Caco-2 (cell line): ENCODE measurements at places on chromosomes 2 and 18. TPM values are rescaled to one million over a fixed set of nuclear protein-coding genes. Genes with fewer than 3 reads are reported as not detected.

GRCh38 chr2:224449212-224450147 lies 47.6 kb upstream of the FAM124B start:
- no peak for DNase-seq

- DNase-seq = no peak
These were observed 357.7 kb upstream of the HNRNPA3 start for GRCh38 chr2:176854878-176855277.

DNA sequence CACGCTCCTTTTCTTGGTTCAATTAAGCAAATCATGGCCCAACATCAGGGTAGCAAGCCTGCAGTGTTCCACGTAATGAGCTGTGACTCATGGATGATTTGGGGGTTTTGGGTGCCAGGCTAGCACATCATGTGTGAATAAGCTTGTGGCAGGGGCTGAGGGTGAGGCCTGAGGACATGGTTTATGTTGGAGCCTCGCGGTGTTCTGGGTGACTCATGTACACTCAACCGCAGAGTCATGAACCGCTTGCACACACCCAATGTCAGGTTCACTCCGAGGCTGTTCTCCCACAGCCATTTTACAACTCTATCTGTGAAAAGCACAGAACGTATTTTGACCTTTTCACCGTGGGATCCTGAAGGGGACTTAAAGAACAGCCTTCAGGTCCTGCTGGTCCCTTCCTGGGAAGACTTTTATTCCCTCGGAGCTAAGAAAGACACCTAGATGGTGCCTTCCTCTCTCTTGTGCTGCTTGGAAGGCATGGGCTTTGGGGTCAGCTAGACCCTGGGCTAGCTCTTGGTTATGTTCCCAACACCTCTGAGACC lies 139.9 kb upstream of the ZEB2 start:
- DNase-seq = no peak

- DNase-seq = no peak
These were observed 140.4 kb upstream of the MMADHC start for GRCh38 chr2:149727927-149728326.

DNA sequence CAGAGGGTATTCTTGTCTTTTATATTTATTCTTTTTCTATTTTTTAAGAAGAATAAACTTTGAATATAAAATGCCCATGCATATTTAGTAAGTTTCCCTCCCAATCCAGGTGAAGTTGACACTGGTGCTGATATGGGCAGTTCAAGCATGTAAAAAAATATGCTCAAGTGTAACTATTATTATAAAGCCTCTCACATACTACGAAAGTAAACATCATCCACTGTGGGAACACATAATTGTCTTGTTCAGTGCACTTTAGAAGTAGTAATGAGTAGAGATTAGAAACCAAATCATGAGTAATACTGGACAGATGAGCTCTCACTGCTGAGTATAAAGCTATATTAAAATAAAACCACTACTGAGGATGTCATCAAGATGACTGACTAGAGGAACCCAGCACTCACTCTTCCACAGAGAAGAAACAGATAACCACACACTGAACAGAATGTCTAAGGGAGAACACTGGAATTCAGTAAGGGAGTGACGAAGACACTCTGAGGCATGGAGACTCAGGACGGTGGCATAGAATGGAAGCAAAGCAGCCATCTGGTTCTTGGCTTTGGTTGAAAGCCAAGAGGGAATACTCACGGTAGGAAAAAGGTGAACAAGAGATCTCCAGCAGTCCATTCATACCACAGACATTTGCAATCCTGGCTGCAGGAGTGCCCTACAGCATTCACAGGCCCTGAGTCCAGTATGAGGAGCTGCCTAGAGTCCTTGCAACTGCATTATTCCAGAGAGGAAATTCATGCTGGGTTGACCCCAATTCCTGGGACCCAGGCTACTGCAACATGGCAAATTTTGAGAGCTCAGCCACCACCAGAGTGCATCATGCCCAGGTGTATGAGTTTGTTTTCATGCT lies 9.5 kb upstream of the FAM110C start:
- no peak for DNase-seq

DNA sequence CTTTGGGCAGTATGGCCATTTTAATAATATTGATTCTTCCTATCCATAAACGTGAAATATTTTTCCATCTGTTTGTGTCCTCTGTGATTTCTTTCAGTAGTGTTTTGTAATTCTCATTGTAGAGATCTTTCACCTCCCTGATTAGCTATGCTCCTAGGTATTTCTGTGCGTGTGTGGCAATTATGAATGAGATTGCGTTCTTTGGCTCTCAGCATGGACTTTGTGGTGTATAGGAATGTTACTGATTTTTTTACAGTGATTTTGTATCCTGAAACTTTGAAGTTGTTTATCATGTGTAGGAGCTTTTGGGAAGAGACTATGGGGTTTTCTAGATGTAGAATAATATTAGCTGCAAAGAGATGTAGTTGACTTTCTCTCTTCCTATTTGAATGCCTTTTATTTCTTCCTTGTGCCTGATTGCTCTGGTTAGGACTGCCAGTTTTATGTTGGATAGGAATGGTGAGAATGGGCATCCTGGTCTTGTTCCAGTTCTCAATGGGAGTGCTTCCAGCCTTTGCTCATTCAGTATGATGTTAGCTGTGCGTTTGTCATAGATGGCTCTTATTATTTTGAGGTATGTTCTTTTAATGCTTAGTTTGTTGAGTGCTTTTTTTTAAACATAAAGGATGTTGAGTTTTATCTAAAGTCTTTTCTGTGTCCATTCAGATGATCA lies 27.0 kb upstream of the THUMPD2 start:
- DNase-seq = no peak

DNA sequence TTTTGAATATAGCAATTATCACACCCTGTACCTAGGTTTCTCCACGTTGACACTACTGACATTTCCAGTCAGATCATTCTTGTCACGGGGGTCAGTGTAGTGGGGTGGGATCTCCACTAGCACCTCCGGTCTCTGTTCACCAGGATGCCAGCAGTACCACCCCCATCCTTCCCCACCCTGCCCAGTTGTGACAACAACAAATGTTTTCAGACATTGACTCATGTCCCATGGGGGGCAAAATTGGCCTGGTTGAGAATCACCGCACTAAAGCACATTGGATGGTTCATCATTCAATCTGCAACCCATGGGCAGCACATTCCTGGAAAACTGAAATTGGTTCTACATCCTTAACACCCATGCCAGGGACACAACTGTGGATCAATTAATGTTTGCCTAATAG lies 32.3 kb downstream of the FEZ2 start:
- DNase-seq = no peak

DNA sequence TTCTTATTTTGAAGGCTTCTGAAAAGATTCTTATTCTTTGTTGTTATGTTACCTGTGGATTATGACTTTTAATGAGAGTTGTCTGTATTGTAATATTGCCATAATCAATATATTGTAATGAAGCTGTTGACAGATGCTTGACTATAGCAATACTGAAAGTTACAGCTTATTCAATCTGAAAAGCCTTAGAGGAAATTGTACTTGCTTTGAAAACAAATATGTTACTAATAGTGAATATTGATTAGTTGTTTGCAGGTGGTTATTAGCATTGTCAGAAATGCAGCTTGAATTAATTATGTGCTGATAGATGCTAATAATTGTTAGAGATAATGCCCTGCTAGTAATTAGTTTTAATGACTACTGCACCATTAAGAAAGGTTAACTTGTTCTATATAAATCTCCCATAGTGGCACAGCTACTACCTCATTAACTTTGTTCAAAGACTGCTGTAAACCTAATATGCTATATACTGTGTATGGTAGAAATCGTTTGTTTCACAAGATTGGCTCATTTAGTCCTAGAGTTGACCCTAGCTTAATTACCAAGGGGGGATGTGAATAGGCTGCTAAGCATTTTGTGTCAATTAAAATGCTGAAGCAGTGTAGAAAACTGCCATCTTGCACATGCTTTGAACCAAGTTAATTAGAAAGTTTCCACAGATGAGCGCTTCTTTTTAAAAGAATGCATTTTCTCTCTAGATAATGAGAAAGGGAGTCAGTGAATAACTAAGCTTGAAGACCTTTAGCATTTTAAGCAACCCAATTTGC lies 30.5 kb downstream of the SLC39A10 start:
- no peak for DNase-seq

GRCh38 chr2:174014011-174014698 lies 49.0 kb upstream of the SP3 start:
- no peak for DNase-seq

Gene SULT1C4
- 4.0 and 5.1 TPM in 2 replicates for total RNA-seq

Gene NABP1
- total RNA-seq = 89.8 and 91.4 TPM in 2 replicates

Gene GREB1L
- 71.1 and 75.4 TPM in 2 replicates for total RNA-seq
